ENCODE measurements at places on chromosomes 5 and 9.

DNA sequence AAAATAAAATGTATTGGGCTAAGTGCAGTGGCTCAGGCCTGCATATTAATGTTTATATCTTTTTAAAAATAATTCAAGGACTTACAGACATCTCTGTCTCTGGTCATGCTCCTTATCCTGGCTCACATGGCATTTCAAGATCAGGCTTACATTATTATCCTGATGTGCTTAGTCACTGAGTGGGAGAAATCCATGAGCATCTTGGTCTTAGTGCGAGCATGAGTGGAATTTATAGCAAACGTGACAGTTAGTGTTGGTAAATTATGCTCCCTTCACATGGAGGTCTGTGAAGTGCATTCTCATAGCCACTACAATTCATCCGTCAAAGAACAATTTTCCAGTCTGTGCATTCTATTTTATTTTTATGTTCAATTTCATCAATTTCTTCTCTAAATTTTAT, 237.8 kb upstream of the EDIL3 start:
- no peak for DNase-seq

- no peak for DNase-seq
Observed at GRCh38 chr5:143113461-143113860, 290.0 kb downstream of the NR3C1 start.

GRCh38 chr9:38288502-38288901, 104.0 kb upstream of the ALDH1B1 start:
- DNase-seq: no peak

DNA sequence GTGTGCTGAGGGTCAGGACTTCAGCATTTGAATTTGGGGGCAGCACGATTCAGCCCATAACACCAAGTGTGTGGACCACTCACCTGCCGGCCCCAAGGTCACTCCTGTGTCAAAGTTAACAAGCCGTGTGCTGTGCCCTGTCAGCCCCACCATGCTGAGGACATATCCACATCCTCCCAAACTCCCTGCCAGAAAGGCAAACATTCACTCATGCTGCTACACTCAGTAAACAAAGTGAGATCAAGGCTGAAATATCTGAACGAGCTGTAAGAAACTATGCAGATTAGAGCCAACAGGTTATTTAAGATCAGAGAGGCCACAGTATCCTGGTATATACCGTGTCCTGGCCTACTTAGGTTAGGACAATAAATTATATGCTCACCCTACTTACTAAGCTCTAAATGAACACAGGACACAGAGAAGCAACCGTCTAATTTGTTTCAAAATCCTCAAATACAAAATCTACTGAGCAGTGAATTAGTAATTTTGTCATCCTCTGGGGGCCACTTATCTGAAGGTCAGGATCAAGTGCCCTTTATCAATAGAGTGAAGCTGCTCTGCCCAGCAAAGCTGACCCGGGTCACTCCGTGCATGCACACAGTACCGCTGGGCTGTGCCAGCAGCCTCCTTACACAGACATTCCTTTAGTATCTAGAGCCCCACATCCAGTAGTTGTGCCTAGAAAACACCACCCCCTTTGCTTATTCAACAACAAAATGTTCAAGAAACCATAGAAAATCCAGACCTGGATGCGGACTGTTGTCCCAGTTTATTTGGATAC, 28.2 kb downstream of the RETREG1 start:
- DNase-seq: no peak

- DNase-seq: peak; percentile 81
Observed at GRCh38 chr5:180825768-180826525, 23.3 kb upstream of the MGAT1 start.

DNA sequence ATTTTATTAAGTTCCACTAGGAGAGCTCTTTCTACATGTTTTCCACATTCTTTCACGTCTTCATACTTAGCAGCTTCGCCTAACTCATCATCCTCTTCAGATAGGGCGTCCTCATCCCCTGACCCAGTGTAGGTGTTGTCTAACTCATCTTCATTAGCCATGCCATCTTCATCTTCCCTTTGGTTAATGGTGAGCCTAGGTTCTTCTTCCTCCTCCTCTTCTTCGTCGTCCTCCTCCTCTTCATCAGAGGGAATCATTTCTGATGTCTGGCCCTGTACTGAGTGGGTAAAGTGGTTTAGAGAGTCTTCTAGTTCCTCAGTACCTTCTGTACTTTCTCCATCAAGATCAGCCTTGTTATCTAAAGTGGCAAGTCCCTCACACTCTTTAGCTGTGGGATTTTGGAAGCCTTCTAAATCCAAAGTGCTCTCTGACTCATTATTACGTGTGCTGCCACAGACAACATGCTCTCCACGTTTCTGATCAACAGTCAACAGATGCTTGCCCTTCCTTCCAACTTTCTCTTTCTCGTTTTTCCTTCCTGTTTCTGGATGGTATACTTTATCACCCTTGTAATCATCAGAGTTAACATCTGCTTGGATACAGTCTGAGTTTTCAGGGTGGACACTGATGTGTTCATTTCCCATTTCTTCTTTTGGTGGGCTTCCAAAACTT, 31.1 kb downstream of the TUT7 start:
- peak; percentile 78 for DNase-seq

GRCh38 chr5:67855523-67855922, 360.0 kb upstream of the PIK3R1 start:
- DNase-seq: no peak

DNA sequence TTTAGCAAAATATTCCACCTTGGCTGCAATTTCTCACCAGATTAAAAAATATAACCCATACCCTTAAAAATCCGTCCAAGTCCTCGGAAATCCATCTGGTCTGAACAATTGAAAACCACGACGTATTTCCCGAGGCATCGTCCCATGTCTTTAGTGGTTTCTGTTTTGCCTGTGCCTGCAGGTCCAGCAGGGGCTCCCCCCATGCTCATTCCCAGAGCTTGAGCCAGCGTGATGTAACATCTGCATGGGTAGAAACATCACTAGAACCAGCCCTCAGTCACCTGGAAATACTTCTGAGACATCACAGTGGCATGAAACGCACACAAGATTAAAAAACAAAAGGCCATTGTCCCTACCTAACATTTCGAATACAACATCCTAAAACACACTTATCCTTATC, 114.0 kb downstream of the DNAH5 start:
- DNase-seq: no peak

DNA sequence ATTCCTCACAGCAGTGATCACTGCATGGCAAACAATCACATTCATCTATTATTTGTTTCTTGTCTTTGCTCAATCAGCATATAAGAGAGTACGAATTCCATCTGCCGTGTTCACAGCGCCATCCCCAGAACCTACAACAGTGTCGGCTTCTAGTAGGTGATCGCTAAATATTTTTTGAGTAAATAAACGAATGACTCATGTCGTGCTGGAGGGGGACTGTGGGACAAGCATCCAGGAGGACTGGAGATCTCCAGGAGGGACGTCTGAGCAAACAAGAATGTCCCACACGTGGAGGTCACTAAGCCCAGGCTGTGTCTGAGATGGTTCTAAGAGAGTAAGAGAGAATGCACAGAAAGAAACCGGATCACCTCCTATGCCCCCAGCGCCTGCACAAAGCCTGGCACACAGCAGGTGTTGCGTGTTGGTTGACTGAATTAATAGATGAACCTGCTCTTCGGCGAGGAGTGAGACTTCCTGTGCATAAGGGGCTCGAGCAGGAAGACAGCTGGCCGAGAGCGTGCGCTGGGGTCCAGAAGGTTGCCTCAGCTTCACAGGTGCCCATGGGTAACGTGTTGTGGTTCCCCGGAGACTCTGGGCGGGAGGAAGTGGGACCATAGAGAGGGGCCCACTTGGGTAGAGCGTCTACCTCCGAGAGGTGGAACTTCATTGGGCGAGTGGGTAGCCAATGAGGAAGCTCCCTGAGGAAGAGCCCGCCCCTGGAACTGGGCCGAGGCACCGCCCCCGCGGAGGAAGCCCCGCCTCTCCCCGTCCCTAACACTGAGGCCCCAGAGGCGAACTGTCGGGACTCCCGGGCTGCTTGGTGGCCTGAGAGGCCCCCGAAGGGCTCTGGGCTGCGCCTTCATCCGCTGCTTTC, 193.0 kb downstream of the MELK start:
- no peak for DNase-seq

DNA sequence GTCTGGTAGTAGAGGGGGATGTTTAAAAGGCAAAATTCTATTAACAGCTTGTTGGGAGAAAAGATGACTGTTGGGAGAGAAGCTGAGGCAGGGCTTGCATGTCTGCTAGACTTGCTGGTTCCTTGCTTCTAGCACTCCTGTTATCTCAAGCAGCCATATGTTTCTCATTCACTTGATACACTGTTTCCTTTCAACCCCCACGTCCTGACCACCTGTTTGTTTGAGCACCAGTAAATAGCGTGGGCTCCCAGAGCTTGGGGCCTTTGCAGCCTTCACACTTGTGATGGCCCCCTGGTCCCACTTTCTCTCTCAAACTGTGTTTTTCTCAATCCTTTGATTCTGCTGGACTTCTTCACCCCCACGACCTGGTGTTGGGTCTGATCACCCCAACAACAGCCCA, 111.7 kb upstream of the TMEM161B start:
- DNase-seq: no peak

DNA sequence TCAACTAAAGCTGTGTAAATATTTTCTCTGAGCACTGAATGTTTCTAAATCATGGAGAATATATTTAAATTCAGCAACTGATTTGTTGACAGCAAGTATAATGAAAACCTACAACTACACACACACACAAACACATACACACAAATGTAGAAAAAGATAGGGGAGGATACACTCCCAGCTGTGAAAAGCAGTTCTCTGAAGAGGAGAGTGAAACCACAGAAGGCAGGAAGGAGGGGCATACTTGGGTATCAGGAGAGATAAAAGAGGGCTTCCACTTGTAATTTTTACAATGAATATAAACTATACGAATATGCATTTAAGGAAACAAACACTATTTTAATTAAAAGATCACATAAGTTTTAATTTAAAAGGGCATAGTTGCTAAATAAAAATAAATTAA, 227.8 kb upstream of the SLC24A2 start:
- no peak for DNase-seq

DNA sequence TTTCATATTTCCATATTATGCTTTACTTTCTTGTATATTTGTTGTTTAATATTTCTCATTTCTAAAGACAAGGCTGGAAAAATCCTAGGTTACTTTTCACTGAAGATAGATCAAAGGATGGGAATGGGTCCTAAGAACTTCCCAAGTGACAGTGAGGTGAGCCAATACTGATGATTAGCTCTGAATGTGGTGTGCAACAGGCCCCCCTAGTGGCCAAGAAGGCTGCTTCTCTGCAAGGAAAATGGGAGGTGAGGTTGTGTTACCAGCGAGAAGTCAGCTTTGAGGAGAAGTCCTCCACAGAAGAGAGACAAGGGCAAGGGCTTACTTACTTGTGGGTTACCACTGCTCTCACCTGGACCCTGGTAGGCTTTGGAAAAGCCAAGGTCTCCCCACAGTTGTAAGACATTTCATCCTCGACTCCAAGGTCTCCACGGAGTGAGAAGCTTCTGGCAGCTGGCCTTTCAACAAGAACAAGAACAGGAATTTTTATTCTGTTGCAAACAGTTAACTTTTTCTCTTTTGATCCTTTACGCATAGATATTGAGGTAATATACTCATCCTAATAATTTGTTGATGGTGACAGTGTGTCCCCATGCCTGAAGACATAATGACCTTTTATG, 69.9 kb downstream of the MAMDC2 start:
- DNase-seq: peak; percentile 56

DNA sequence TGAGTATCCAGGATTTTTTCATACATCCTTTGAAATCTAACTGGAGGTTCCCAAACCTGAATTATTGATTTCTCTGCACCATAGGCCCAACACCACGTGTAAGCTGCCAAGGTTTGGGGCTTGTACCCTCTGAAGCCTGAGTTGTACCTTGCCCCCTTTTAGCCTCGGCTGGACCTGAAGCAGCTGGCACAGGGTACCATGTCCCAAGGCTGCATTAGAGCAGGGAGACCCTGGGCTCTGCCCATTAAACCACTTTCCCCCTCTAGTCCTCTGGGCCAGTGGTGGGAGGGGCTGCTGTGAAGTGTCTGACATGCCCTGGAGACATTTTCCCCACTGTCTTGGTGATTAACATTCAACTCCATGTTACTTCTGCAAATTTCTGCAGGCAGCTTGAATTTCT, 532.9 kb upstream of the NUDT12 start:
- DNase-seq: no peak

- DNase-seq: no peak
Observed at GRCh38 chr9:71719088-71719487, 49.2 kb downstream of the CEMIP2 start.

DNA sequence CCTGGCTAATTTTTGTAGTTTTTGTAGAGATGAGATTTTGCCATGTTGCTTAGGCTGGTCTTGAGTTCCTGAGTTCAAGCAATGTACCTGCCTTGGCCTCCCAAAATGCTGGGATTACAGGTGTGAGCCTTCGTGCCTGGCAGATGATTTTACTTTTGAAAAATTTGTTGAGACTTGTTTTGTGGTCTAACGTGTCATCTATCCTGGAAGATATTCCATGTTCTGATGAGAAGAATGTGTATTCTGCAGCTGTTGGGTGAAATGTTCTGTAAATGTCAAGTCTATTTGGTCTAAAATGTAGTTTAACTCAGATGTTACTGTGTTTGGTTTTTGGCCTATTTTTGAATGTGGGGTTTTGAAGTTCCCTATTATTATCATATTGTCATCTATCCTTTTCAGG, 145.6 kb downstream of the XRCC4 start:
- no peak for DNase-seq

- no peak for DNase-seq
Observed at GRCh38 chr9:116320290-116320689, 166.7 kb downstream of the PAPPA start.

- DNase-seq: no peak
Observed at GRCh38 chr9:27203783-27204182, 93.2 kb downstream of the EQTN start.

DNA sequence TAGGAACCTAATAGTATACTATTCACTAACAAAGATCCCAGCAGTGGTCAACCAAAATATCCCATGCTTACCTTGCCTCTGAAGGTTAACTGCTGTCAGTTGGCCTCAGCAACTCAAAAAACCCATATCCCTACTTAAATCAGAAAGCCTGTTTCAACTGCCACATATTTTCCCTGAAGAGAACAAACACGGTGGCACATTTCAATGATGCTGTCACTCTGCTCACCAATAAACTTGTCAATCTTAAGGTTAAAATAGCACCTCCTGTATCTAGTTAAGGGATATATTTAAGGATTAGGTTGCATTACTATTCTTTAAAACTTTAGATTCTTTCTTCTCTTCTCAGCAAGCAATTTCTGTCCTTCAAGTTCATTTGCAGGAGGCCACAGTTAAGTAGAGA, 986.9 kb downstream of the CDH18 start:
- no peak for DNase-seq

DNA sequence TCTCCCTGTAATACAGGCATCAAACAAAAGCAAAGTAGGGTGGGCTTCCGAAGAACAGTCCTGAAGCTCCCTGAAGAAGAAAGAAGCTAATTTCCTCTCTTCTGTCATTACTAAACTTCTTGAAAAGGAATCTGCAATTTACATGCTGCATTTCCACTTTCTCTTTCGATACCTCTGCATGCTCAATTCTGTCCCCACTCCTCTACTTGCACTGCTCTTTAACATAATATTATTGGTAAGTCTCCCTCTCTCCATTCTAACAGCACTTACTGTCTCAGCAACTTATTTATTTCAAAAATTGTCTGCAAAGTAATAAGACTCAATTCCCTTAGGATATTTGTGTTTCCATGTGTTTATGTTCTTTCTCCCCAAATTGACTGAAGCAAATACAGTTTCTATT, 3.9 kb upstream of the PLPP1 start:
- DNase-seq: no peak
